ENCODE measurements at places on chromosomes 13 and 19. TPM values are rescaled to one million over a fixed set of nuclear protein-coding genes. Genes with fewer than 3 reads are reported as not detected.

The ZNF154 gene
- total RNA-seq = not detected

The LYPD5 gene
- total RNA-seq = 0.20 TPM

The POP4 gene
- total RNA-seq = 202 TPM

The AMER2 gene
- not detected for total RNA-seq

The KLK4 gene
- not detected for total RNA-seq

The PRR12 gene
- 34.3 TPM for total RNA-seq

The CDK8 gene
- 10.9 TPM for total RNA-seq

The CD37 gene
- not detected for total RNA-seq

The APOC1 gene
- total RNA-seq = 113 TPM

The PLK5 gene
- not detected for total RNA-seq

All from A549 treated with Mapracorat at 1 μM for 4 hours (cell line).